ENCODE measurements at places on chromosomes 2 and 18.

- no peak for DNase-seq
Measured at GRCh38 chr2:98909317-98910211, 26.5 kb downstream of the CRACDL start.

DNA sequence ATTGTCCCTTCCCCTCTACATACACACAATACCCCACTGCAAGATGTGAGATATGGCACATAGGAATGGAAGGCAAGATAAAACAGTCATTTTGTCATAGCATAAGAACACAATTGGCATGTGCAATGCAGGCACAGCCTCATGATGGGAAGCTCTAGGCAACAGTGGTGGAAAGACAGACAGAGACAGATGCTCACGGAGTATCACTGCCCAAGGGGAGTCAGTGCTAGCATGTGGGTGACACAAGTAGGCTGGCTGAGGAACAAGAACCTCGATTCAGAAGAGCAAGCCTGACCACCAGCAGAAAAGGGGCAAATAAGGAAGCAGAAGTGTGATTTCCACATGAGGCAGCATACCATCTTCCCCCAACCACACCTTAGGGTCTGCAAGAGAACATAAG is 323.6 kb downstream of the PAX3 start:
- no peak for DNase-seq

GRCh38 chr2:112340475-112341267 is 65.3 kb downstream of the ZC3H6 start:
- no peak for DNase-seq

- no peak for DNase-seq
Measured at GRCh38 chr2:191979221-191979730, 132.4 kb upstream of the CAVIN2 start.

GRCh38 chr2:214671319-214671885 is 138.1 kb downstream of the BARD1 start:
- no peak for DNase-seq

- no peak for DNase-seq
Measured at GRCh38 chr18:75108579-75109318, 100.2 kb downstream of the PTGR3 start.

GRCh38 chr2:222912117-222912516 is 51.3 kb downstream of the ACSL3 start:
- peak; percentile 82 for DNase-seq

DNA sequence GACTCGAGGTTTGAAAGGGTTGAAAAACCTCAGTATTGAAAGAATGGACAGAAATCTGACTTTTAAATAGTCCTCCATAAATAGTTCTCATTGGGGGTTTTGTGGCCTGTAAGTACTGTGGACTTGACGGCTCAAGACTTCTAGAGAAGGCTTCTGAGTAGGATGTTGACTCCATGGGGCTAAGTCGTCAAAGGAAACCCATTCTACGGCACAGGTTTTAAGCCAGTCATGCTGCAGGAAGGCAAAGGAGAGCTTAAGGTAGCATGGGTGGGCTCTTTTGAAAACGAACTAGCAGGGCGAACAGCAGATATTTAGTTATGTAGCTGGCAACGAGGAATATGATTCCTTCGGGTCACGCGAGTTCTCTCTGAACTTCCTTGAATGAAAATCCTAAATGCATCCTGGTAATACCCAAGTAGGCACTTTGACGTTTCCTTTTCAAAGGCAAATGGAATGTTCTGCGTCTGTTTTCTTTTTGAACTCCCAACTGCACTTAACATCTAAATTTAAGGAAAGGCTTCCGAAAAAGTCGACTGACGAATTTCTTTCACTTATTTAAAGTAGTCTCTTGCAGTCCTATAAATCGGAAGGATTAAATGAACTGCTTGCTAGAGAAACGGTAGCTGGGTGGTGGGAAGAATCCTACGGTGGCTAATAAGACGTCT is 1.1 kb upstream of the NEDD4L start:
- peak; percentile 11 for DNase-seq

DNA sequence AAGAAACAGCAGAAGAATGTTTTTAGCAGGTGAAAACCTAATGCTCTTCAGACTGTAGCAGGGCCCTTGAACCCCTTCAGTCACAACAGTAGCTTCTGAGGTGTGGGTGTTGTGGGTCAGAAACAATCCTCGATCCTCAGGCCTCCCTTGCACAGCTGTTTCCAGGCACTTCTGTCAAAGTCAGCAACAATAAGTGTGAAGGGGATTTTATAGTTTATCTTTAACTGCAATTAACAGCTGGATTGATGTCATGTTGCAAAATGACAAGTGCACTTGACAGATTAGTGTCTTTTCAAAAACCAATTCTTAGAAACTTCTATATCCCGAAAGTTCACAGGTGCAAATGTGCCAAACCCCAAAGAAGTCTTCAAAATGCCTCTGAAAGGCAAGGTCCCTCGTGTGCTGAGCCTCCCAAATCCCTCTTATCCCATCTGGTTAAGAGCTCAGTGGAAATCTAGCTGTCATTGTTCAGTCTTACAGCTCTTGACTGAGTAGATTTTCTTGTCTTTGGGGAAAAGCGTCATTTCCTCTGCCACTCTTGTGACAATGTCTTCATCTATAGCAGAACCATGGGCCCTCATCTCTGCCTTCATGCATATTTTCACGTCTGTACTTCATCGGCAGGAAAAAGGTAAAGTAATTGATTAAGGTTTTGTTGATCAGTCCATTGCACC is 29.6 kb downstream of the M1AP start:
- no peak for DNase-seq

- DNase-seq, result no peak
Measured at GRCh38 chr18:363301-364085, 95.6 kb upstream of the THOC1 start.

GRCh38 chr2:54634564-54635511 is 88.6 kb upstream of the EML6 start:
- peak; percentile 60 for DNase-seq

GRCh38 chr2:144479659-144480058 is 40.3 kb downstream of the ZEB2 start:
- peak; percentile 14 for DNase-seq

GRCh38 chr2:64722291-64723044 is 68.8 kb upstream of the SERTAD2 start:
- no peak for DNase-seq

DNA sequence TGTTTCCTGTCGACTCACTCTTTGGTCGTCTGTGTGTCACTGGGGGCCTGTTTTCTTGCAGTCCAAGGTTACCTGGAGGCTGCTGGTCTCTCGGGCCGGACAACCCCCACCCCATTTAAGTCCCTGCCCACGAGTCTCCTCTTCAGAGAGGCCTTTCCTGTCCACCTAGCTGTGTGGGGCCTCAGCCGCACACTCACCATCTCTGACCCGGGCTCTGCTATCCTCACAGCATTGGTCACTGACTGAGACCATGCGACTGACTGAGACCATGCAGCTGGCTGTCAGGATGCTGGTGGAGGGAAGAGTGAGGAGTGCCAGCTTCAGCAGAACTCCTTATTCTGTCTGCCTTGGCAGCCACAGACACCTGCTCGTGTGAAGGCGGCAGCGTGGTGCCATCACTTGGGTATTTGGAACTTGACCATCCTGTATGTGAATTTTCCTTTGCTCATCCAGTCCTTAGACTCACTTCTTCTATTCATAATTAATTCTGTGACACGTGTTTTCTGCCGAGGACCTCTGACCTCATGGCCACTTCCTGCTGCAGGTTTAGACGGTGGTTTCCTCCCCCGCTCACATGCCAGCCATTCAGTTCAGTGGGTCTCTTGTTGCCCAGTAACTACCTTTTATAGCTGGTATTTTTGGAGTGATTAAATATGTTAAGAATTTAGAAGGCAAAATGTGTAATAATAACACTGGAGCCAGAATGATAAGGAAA is 47.5 kb upstream of the ASB1 start:
- no peak for DNase-seq

DNA sequence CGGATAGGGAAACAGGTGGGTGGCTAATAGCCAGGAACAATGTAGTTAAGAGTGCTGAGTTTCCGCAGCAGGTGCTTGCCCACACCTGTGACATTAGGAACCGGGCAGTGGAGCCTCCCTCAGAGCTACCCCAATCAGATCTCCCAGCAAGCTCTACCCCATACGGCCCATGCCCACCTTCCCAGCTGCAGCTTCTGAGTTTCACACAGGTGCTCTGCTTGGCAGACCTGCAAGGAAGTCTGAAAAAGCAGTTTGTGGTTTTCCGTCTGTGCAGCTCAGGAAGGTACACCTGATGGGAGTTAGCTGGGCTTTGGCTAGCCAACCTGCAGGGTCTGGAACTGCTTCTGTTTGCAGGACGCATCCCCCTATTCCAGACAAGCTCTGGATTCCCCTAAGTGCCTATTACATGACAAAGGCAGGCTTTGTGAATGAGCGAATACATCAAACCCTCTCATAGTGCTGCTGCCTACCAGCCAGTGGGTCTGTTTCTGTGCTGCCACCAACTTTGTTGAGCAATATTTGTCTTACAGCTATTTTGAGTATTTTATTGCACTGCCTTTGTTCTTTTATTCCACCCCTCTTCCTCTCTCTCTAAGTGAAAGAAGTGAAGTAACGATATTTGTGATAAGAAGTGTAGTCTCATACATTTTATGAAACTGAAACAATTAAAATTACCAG is 24.7 kb upstream of the CEP68 start:
- peak; percentile 48 for DNase-seq

- DNase-seq, result no peak
Measured at GRCh38 chr2:119638685-119639554, 40.1 kb upstream of the TMEM177 start.

GRCh38 chr2:28357948-28358667 is 34.5 kb upstream of the FOSL2 start:
- no peak for DNase-seq
